Activated CD4-positive, alpha-beta T cell treated with anti-CD3 and anti-CD28 coated beads, Interleukin-2, amount 10 ng/mL, durations not matched to agents 7 days and 5 days (primary cell): ENCODE measurements at places on chromosomes 16 and 17.
A peak's percentile ranks its signal among the peaks of the same experiment; 100 is the strongest.

GRCh38 chr17:58330538-58330996 is 2.0 kb upstream of the TSPOAP1 start:
- DNase-seq = peak; percentile 38

- peak; percentile 56 for DNase-seq
These were observed 70.9 kb downstream of the GNAO1 start for GRCh38 chr16:56262148-56262547.

GRCh38 chr16:86578611-86579267 is 390 bp downstream of the FOXL1 start:
- no peak for DNase-seq

- peak; percentile 62 for DNase-seq
These were observed 1.1 kb downstream of the PHF12 start for GRCh38 chr17:28950017-28950751.

- peak; percentile 74 for DNase-seq
These were observed 80.9 kb downstream of the ARHGAP23 start for GRCh38 chr17:38508954-38509771.

DNA sequence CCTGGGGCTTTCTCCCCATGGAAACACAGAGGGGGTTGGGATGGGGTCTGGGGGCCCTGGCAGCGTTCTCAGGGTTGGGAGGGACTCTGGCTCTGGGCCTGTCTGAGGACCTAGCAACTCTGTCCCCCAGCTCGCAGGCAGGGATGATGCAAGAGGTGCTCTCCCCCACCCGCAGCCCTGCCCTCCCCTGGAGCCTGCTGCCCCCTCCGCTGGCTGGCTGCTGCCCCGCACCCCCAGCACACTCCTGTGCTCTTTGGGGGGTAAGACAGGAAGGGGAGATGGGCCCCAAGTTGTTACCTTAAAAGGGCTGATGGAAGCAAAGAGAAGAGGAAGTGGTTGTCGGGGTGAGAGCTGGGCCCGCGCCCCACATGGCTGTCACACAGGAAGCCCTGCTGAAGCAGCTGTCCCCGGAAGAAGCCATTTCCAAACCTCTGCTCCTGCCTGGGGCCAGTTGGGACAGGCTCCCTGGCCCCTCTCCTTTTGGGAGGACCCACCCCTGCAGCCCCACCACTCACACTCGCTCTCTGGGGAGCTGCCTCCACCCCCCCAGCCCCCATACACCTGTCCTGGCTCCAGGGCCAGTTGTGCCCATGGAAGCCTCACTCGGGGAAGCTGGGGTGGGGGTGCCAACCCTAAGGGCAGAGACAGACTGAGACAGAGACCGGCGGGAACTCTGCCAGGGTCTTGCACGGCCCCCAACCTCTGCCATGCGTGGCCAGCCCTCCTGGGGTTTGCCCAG is 2.5 kb downstream of the CORO1A start:
- peak; percentile 93 for DNase-seq

GRCh38 chr16:21708533-21709115 is 44.9 kb downstream of the OTOA start:
- peak; percentile 92 for DNase-seq

DNA sequence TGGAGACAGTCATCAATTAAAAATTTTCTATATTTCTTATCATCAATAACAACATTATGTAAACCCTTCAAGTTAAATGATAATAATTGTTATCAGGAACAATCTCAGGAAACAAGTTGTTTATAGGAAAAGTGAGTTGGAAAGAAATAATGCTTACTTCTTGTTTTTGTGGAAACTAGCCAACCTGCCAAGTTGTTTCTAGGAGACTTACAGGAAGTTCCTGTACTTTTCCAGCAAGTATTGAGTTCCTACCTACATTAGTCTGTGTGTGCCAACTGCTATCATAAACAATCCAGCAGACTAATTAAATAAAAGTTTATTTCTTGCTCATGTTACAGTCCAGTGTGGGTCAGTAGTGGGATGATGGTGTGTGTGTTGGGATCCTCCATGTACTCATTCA is 1.6 kb upstream of the CCL14 start:
- DNase-seq = no peak

DNA sequence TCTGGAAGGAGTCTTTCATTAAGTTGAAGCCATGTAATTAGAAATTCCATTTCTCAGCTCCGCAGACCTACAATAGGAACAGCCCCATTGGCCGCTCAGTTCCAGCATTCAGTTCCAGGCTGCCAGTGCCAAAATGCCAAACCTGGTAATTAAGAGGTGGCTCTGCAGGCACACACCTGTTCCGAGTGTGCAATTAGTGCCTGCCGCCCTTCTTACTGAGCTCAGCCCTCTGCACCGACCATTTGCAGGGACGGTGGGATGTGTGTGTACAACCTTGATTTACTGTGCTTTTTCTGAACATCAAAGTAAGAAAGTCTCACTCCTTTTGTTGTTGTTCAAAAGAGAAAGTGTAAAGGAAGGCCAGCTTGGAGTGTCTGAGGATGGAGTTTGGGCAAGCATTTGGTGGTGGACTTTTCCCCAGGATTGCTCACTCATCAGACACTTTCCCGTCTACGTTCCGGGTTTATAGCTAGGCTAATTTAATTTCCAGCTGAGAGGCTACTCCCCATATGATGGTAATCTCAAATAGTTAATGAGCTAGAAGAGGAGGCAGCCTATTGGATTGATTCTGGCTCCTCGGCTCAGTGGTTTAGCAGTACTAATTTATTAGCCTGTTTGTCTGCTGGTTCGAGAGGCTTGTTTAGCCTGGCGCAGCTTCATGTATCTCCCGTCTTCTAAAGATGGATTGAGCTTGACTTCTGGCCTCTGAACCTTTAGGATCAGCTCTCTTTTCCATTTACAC is 20.0 kb downstream of the HS3ST3B1 start:
- DNase-seq = no peak
